ENCODE measurements at places on chromosomes 3 and 15.

DNA sequence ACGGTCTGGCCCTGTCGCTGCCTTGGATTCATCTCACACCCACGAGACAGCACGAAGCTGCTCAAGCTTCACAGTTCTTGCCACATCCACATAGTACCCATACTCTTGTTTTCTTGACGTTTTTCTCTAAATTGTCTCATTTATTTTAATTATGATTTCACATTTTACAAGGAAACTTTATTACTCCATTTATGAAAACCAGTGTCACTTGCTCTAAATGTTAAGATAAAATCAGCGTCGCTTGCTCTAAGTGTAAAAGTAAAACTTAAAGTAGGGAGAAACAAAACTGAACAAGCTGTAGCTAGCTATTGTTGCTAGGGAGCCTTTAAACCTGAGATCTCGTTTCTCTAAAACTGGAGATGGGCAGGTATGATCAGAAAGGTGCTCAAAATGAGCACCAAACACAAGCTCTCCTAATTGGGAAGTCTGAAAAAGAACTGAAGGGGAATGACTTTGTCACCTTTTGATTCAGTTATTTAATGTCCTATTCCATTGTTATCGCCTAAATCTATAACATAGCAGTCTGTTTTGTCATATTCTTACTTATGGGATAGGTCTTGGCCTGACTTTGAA, 680 bp downstream of the IFT122 start:
- DNase-seq = no peak

- DNase-seq = peak; percentile 31
Observed at GRCh38 chr3:109023656-109024254, 70.1 kb upstream of the GUCA1C start.

DNA sequence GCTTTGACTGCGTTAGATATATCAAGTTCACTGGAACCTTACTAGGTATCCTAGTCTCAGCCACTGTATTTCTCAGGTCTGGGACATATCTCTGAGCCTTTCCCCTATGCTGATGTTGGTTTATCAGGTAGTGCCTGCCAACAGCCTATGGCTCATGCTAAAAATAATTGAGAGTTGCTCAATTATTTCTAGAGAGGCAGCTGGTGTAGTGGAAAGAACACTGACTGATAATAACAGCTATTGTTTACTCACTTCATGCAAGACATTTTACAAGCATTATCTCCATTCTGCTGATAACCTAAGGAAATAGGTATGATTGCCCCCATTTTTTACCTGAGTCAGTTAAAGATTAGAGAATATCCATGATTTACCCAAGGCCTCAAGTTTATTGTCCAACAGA, 231.4 kb downstream of the LRRN1 start:
- DNase-seq = no peak

DNA sequence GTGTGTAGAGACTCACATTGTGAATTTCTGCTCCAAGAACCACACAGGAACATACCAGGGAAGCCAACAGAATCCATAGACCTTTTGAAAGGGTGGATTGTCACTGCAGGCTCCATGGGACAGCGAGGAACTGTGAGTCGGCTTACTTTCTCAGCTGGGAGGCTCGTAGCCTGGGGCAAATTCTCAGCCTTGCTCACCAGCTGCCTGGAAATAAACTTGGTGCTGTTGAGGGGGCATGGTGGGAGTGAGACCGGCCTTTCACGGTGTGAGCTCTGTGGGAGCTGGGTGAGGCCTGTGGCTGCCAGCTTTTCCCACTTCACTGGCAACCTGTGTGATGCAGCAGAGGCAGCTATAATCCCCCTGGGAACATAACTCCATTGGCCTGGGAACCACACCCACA, 146.6 kb upstream of the P2RY1 start:
- DNase-seq = no peak

GRCh38 chr15:67550522-67550921, 8.0 kb downstream of the MAP2K5 start:
- no peak for DNase-seq

DNA sequence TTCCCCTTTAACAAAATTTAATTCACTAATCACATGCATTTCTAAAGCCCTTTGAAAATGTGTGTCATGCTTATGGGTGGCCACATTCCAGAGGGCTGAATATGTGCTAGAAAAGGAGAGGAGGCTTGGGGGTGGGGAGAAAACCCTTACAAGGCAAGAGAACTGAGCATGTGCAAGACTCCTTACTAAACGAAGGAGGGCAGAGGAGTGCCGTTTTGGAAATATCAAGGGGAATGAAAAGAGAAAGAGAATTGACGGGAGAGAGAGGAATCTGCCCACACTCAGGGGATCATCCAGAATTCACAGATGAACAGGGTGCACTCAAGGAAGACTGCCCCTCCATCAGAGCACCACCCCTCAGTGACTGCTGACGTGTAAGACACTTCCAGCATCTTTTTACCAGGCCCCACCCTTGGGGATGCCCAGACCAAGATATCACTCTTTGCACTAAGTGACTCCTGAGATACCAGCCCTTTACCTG, 37.9 kb upstream of the TSC22D2 start:
- peak; percentile 99 for DNase-seq

DNA sequence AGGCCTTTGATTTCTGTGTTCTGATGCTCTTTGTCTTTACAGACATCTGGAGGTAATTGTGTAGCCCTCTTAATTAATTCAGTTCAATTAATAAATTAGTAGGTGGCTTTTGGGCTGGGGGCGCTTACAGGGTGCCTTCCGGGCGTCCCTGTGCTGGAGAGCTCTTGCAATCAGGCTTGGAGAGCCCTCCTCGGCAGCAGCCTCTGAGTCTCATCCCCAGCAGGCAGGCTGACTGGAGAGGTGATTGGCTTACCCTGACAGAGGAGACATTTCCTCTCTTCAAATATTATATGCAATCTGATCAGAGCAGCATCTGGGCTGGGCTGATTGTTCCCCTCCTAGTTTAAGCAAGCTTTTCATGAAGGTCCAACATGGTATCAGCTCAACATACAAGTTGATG, 250.7 kb downstream of the LPP start:
- DNase-seq = no peak

All from HCEC 1CT (cell line).